ENCODE measurements at places on chromosomes 7 and 10.

DNA sequence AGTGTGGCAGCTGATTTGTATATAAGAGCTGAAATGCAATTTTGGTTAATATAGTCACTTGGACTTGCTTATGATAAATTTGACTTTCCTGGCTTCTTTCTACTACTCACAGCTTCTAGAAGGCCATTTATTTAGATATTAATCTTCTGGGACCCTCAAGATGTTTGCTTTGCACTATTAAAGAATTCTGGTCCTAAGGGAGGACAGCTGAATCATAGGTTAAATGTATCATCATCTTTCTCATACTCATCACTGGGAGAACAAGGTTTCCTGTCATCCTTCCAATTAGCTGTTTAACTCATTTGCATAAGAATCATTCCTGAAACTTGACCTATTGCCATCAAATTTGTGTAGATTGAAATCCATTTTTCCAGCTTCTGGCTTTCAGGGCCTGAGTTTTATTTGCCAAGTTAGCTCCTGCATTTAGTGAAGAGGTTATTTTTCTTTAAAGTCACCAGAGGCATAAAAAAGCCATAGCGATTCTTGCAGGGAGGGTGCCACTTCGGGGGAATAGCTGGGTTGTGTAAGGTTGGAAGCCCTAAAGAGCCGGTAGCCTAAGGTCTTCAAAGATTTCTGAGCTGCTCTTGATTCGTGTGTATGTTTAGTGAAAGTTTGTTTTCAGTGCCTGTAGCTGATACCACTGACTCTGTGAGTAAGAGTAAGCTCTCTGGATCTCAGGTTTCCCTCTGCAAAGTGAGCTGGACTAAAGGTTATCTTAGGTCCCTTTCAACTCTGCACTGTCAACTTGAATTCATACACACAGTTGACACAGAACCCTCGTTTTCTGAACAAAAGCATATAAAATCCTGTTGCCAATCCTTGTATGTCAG is 4.3 kb downstream of the MAP3K8 start:
- no peaks in the 10 kb centered on the region for H3K36me3 ChIP-seq
- H3K4me1 ChIP-seq = peaks cover 33% of the 10 kb centered on the region
- no peak overlapping the region for H3K4me3 ChIP-seq
- H3K27me3 ChIP-seq = no peaks in the 10 kb centered on the region
- H3K27ac ChIP-seq = peak overlapping the region; percentile 98

DNA sequence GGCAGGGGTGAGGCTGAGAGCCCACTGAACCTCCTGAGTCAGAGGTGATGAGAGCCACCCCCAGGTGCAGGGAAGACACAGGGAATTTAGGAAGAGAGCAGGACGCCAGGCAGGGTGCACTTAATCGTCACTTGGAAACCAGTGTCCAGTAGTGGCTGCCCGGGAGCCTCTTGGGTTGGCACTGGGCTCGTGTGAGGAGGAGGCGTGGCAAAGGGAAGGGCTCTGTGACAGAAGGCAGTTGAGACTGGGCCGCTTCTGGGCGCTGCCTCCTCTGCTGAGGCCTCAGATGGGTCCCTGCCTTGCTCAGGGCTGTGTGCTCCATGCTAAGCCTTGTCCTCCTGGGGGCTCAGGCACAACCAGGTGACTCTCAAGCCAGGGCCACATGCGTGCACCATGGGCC is 13.3 kb downstream of the RET start:
- no peaks in the 10 kb centered on the region for H3K36me3 ChIP-seq
- no peak overlapping the region for H3K4me3 ChIP-seq
- no peaks in the 10 kb centered on the region for H3K27me3 ChIP-seq
- no peaks in the 10 kb centered on the region for H3K4me1 ChIP-seq

GRCh38 chr7:35555934-35556333 is 139.0 kb downstream of the HERPUD2 start:
- peak; percentile 27 for DNase-seq
- H3K27me3 ChIP-seq = no peaks in the 10 kb centered on the region
- H3K4me3 ChIP-seq = no peak overlapping the region
- peaks cover 15% of the 10 kb centered on the region for H3K4me1 ChIP-seq
- H3K36me3 ChIP-seq = no peaks in the 10 kb centered on the region

GRCh38 chr10:87878664-87879459 is 15.4 kb downstream of the PTEN start:
- no peaks in the 10 kb centered on the region for H3K27me3 ChIP-seq
- no peak overlapping the region for H3K27ac ChIP-seq
- H3K36me3 ChIP-seq = no peaks in the 10 kb centered on the region
- no peak overlapping the region for H3K4me3 ChIP-seq
- no peak for DNase-seq

DNA sequence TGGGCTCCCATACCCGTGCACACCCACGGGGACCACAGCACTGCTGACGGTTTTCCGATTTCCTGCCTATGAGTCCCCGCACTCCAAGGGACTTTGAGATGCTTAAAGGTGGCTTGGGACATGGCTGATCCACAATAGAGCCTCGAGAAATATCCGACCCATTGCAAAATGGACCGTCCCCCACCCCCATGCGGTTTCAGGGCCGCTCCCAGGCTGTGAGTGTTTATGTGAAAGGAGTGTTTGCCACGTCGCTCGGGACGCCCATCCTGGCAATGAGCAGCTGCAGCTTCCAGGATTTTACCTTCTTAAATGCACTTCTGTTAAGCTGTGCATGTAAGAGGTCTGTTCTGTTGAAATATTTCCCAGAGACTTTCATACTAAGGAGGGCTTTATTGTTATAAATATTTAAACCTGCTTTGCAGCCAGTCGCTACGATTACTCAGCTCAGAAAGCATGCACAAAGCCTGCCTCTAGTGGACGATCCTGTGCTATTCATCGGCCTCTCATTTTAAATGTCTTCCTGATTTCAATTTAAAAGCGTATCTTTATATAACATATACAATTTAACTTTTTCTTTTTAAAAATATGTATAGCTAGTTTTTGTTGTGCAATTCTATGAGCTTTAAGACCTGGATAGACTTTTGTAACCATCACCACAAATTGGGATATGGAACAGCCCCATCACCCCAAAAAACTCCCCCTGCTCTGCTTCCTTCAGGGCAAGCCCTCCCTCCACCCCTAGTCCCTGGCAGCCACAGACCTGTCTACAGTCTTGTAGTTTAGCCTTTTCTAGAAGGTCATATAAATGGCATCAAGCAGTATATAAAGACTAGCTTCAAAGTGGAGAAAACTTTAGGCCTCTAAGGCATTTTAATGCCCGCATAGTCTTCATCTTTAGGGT is 418.3 kb downstream of the PAXIP1 start:
- no peaks in the 10 kb centered on the region for H3K4me1 ChIP-seq
- H3K27me3 ChIP-seq = no peaks in the 10 kb centered on the region
- DNase-seq = peak; percentile 51
- H3K4me3 ChIP-seq = no peak overlapping the region
- H3K27ac ChIP-seq = peak overlapping the region; percentile 66
- H3K36me3 ChIP-seq = no peaks in the 10 kb centered on the region

GRCh38 chr7:79009647-79010046 is 443.8 kb downstream of the MAGI2 start:
- no peaks in the 10 kb centered on the region for H3K36me3 ChIP-seq
- DNase-seq = no peak
- no peaks in the 10 kb centered on the region for H3K27me3 ChIP-seq
- no peak overlapping the region for H3K27ac ChIP-seq

GRCh38 chr7:99531354-99531765 is 20.6 kb downstream of the FAM200A start:
- DNase-seq = no peak
- no peak overlapping the region for H3K27ac ChIP-seq
- no peaks in the 10 kb centered on the region for H3K27me3 ChIP-seq
- H3K4me3 ChIP-seq = no peak overlapping the region
- no peaks in the 10 kb centered on the region for H3K4me1 ChIP-seq

- no peaks in the 10 kb centered on the region for H3K27me3 ChIP-seq
- no peaks in the 10 kb centered on the region for H3K36me3 ChIP-seq
- no peak for DNase-seq
- no peak overlapping the region for H3K4me3 ChIP-seq
Measured at GRCh38 chr10:75722609-75723008, 291.2 kb downstream of the LRMDA start.

GRCh38 chr10:22931948-22932347 is 4.1 kb downstream of the ARMC3 start:
- DNase-seq = peak; percentile 25
- no peak overlapping the region for H3K4me3 ChIP-seq
- no peak overlapping the region for H3K27ac ChIP-seq
- no peaks in the 10 kb centered on the region for H3K27me3 ChIP-seq

GRCh38 chr7:2099048-2099957 is 133.4 kb downstream of the MAD1L1 start:
- peaks cover 13% of the 10 kb centered on the region for H3K4me1 ChIP-seq
- H3K27me3 ChIP-seq = no peaks in the 10 kb centered on the region
- H3K36me3 ChIP-seq = no peaks in the 10 kb centered on the region
- H3K27ac ChIP-seq = no peak overlapping the region
- no peak overlapping the region for H3K4me3 ChIP-seq

DNA sequence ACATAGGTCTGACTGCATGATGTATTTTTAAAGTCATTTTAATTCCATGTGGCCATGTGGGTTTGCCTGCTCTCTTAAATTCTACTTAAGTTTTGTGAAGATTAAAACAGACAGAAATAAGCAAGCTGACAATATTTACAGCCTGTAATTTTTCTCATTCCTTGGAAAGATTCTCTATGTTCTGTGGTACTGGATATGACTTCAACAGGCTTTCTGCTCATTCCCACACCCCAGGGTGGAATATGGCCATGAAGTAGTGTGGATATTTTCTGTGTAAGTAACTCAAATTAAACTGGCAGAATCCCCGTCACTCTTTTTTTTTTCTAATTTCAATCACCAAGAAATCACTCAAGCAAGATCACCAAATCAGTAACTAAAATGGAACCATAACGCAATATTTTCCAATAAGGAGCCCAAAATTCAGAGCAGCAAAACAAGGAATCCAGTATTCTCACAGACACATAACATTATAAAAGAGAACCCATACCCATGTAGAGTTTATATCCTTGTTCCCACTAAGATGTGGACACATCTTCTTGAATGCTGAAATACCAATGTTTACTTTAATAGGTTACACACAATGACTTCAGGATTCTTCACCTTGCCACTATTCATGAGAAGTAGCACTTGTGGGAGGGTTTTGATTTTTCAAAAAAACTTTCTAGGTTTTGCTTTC is 5.7 kb downstream of the HOXA5 start:
- peaks cover 97% of the 10 kb centered on the region for H3K27me3 ChIP-seq
- H3K27ac ChIP-seq = no peak overlapping the region
- H3K36me3 ChIP-seq = no peaks in the 10 kb centered on the region
- no peak for DNase-seq
- peaks cover 15% of the 10 kb centered on the region for H3K4me1 ChIP-seq
- H3K4me3 ChIP-seq = no peak overlapping the region

DNA sequence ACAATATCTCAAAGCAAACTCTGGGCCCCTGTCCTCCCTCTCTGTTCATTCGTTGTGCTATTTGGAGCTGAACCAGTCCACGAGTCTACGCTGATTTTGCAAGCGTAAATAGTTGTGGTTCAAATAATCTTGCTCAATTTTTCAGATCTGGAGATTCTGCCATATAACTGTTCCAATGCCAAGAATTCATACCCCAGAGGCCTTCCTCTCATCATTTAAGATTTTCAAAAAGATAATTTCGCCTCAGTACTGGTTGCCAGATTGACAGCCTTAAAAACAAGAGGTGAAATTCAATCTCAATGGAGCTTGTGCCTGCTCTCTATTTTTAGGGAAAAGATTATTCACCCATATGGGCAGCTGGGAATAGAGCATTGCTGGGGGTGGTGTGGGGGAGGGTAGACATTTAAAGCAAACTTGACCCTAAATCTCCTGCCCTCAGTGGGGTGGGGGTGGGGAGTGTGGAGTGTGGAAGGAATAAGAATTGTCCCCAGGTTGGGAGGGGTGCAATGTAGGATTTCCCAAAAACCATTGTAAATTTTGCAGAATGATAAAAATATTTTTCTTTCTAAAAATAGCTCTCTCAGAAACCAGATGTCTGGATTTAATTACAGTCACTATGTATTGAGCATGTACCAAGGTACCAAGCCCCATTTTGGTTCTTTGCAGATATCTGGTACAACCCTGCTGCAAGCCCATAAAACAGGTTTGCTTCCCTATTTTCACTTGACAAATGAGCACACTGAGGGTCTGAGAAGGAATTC is 104.7 kb upstream of the EEPD1 start:
- DNase-seq = no peak
- no peaks in the 10 kb centered on the region for H3K27me3 ChIP-seq
- H3K36me3 ChIP-seq = no peaks in the 10 kb centered on the region
- H3K27ac ChIP-seq = peak overlapping the region; percentile 58

- H3K27ac ChIP-seq = no peak overlapping the region
- H3K4me3 ChIP-seq = no peak overlapping the region
- H3K36me3 ChIP-seq = no peaks in the 10 kb centered on the region
- DNase-seq = no peak
- H3K27me3 ChIP-seq = no peaks in the 10 kb centered on the region
- no peaks in the 10 kb centered on the region for H3K4me1 ChIP-seq
Measured at GRCh38 chr10:103427866-103428265, 24.3 kb downstream of the CALHM2 start.

- H3K27ac ChIP-seq = peak overlapping the region; percentile 97
- peak; percentile 95 for DNase-seq
- H3K27me3 ChIP-seq = no peaks in the 10 kb centered on the region
- H3K4me3 ChIP-seq = no peak overlapping the region
- no peaks in the 10 kb centered on the region for H3K36me3 ChIP-seq
Measured at GRCh38 chr10:132516771-132517725, 20.5 kb upstream of the INPP5A start.

DNA sequence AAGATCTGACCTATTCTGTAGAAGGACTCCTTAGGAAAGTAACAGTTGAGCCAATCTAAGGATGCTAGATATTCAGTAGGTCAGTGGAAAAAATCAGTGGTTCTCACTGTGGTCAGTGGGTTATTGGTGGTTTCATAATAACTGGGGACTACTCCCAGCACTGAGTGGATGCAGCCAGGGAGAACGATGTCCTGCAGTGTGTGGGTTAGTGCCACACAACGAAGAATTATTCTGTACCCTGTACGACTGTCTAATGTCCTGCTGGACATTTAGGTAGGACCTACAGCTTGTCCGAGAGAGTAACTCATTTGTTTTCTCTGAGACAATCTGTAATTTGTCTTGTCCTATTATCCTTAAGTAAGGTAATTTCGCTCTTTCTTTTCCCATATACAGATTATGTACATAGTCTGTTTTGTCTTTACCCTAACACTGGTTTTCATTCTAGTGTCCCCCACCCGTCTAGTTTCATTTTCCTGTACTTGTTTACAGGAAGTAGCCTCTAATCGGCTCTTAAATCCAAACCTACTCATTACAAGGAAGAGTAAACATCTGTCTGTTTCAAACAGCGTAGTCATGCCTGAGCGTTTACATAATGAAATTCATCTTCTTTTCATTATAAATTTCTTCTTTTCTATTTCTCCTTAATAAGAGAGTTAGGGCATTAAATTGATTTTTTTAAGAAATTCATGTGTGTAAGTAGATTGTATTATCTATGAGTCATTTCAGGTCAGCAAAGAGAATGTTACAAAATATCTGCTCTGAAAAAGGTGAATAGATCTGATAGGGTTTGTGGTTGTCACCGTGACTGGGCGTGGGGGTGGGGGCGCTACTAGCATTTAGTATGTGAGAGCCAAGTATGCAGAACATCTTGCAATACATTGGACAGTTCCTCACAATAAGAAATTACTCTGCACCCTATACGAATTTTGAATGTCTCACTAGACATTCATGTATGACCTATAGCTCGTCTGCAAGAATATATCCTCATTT is 8.3 kb upstream of the ZC3HAV1L start:
- no peaks in the 10 kb centered on the region for H3K4me1 ChIP-seq
- no peak overlapping the region for H3K27ac ChIP-seq
- no peaks in the 10 kb centered on the region for H3K27me3 ChIP-seq

GRCh38 chr10:127907411-127908105 is 655 bp downstream of the PTPRE start:
- H3K4me3 ChIP-seq = peak overlapping the region; percentile 96
- peak overlapping the region; percentile 82 for H3K27ac ChIP-seq
- no peaks in the 10 kb centered on the region for H3K27me3 ChIP-seq
- DNase-seq = peak; percentile 37
- H3K4me1 ChIP-seq = peaks cover 5% of the 10 kb centered on the region
